SK-N-SH (cell line): ENCODE measurements at places on chromosomes 5 and 9. TPM values are rescaled to one million over a fixed set of nuclear protein-coding genes. Genes with fewer than 3 reads are reported as not detected.

ESM1 gene
- polyA plus RNA-seq: 36.5 and 37.4 TPM in 2 replicates

PDE6A gene
- 0.05 and 0.06 TPM in 2 replicates for polyA plus RNA-seq

DNA sequence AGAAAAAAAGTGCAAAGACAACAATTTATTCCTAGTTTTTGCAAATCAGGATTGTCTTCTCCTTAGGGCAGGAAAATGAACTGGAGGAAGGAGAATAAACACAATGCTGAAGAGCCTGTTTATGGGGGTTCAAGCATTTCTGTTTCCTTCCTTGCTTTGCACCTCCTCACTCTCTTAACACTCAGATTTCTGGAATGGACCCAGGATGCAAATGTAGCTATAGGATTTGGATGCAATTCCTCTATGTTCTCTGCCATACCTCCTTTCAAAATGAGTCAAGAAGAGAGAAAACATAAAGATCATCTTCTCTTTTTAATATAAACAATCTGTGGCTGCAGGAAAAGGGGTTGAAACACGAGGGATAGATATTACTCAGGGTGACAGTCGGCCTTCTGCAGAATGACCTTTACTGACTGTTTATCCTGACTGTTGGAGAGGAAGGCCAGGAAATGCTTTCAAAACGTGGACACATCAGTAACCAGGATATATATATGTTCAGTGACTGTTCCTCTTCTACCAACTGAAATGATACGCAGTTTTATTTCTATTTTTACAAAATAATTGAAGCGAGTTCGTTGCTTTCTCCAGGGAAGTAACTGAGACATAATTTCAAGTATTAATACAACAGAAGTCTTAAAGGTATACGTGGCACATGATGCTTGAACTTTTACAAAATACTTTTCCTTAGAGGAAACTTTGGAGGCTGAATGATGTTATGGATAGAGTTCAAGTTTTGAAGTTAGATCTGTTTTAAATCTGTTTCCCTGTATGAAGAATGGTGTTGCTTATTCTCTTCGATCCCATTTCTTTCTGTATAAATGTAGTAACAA, 44.4 kb downstream of the ACTBL2 start:
- H3K4me1 ChIP-seq: peaks cover 5% of the 10 kb centered on the region
- no peaks in the 10 kb centered on the region for H3K27me3 ChIP-seq
- H3K36me3 ChIP-seq: no peaks in the 10 kb centered on the region
- no peak overlapping the region for H3K4me3 ChIP-seq

DNA sequence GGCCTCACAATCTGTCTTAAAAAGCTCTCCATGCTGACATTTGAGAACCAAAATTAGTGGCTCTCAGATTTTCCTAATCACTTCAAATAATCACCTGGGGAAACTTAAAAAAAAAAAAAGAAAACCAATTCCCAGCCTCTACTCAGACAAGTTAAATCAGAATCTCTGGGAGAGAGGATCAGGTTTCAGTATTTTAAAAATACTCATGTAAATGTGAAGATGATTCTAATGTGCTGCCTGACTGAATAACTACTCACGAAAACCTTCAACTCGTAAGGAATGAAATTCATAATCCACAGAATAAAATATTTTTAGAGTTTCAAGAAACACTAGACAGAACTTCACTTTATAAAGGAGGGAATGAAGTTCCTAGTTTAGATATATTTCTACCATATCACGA, 114.4 kb downstream of the SVEP1 start:
- no peak for DNase-seq
- no peaks in the 10 kb centered on the region for H3K4me1 ChIP-seq
- H3K4me3 ChIP-seq: no peak overlapping the region
- H3K27me3 ChIP-seq: no peaks in the 10 kb centered on the region
- H3K36me3 ChIP-seq: no peaks in the 10 kb centered on the region
